Left colon (tissue), 2 donors: ENCODE measurements at places on chromosomes 2 and 18. TPM values are rescaled to one million over a fixed set of nuclear protein-coding genes. Genes with fewer than 3 reads are reported as not detected.

Gene ASB18
- total RNA-seq: not detected

- no peak for DNase-seq
Measured at GRCh38 chr2:235697041-235697440, 203.2 kb downstream of the AGAP1 start.

DNA sequence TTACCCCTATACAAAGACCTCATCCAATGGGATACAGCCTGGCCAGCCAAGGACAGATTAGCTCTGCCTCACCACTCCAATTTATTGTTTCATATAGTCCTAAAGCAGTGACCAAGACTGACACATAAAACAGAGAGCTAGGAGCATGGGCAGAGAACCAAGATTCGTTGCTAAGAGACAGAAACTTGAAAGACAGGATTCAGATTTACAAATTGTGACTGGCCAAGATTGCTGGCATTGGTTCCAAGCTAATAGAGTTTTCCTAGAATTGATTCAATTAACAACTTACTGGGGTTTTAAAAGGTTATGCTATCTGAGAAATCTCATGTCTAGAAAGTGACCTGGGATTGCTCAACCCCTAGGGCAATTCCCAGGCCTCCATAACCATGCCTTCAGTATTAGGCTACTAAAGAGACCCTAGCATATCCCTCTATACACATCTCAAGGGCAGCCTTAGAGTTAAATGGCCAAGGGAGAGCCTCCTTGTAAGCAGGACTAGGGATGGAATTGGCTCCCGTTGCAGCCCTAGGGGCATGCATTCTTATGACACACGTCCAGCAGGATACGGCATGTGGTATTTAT is 75.6 kb downstream of the ICOS start:
- peak; percentile 6 for DNase-seq

- DNase-seq: no peak
Measured at GRCh38 chr2:212548455-212548819, 9.8 kb upstream of the ERBB4 start.

Gene NIF3L1
- 19.5 TPM for total RNA-seq

- peak; percentile 63 for DNase-seq
Measured at GRCh38 chr18:62717169-62717924, 2.0 kb downstream of the PHLPP1 start.

GRCh38 chr2:118148809-118149208 is 60.5 kb downstream of the INSIG2 start:
- DNase-seq: no peak

DNA sequence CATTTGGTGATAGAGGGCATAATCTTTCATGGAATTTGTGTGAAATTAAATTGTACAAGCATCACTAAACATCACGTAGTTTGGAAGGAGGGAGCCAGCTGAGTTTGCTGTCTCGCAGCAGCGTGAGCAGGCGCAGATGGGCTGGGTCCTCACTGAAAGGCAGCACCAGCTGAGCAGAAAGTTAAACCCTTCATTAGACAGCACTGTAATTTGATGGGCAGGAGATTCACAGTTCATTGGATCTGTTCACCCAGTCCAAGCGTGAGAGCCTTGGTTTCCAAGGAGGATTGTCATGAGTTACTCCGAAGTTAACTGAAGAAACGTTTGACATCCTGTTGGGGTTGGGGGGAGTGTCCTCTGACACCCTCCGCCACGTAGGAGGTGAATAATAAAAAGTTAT is 89.8 kb upstream of the NFATC1 start:
- DNase-seq: no peak

DNA sequence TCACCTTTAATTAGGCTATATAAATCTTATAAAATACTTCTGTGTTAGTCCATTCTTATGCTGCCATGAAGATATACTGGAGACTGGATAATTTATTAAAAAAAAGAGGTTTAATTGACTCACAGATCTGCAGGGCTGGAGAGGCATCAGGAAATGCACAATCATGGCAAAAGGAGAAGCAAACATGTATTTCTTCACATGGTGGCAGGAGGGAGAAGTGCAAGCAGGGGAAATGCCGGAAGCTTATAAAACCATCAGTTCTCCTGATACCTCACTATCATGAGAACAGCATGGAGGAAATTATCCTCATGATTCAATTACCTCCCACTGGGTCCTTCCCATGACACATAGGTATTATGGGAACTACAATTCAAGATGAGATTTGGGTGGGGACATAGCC is 504.4 kb downstream of the RIT2 start:
- no peak for DNase-seq

DNA sequence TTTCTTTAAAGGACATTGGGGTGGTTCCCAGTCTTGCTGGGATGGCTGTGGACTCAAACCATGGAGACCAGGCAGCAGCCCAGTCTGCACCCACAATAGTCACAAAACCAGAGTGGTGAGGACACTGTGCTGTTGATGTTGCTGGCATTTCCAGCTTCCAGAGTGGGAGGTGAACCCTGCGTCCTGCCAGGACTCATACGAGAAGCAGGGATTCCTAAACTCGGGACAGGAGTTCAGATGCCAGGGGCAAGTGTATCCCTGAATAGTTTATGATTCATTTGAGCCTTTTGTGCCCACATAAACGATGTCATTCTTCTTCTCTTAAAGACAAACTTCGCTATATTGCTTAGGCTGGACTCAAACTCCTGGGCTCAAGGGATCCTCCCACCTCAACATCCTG is 62.8 kb downstream of the TCF7L1 start:
- DNase-seq: no peak

- DNase-seq: no peak
Measured at GRCh38 chr2:114222344-114222743, 220.1 kb upstream of the DPP10 start.

GRCh38 chr2:115739574-115739973 is 1297.1 kb downstream of the DPP10 start:
- DNase-seq: no peak

Gene FER1L5
- total RNA-seq: not detected

- DNase-seq: peak; percentile 20
Measured at GRCh38 chr2:11697103-11697871, 27.3 kb upstream of the NTSR2 start.

- peak; percentile 77 for DNase-seq
Measured at GRCh38 chr2:121284463-121285449, at the start of gene TFCP2L1. Gene TFCP2L1 (minus strand): TSS chr2:121285202. CDS start chr2:121285109, 93 bp downstream.

DNA sequence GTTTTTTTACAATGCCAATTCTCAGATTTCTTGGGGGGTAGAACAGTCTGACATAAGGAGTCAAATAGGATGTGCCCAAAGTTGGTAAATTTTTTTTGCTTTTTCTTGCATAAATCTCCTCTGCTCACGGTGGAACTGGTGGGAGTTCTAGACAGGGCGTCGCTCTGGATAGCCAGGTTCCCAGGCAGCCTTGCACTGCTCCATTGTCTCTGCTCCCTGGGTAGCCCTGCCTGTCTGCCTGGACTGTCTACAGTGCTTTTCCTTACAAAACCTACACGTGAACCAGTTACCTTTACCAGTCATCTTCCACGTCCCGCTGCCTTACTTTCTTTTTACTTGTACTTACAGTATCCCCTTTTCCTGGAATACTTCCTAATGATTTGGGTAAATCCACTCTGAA is 117.1 kb downstream of the ZNF407 start:
- no peak for DNase-seq

DNA sequence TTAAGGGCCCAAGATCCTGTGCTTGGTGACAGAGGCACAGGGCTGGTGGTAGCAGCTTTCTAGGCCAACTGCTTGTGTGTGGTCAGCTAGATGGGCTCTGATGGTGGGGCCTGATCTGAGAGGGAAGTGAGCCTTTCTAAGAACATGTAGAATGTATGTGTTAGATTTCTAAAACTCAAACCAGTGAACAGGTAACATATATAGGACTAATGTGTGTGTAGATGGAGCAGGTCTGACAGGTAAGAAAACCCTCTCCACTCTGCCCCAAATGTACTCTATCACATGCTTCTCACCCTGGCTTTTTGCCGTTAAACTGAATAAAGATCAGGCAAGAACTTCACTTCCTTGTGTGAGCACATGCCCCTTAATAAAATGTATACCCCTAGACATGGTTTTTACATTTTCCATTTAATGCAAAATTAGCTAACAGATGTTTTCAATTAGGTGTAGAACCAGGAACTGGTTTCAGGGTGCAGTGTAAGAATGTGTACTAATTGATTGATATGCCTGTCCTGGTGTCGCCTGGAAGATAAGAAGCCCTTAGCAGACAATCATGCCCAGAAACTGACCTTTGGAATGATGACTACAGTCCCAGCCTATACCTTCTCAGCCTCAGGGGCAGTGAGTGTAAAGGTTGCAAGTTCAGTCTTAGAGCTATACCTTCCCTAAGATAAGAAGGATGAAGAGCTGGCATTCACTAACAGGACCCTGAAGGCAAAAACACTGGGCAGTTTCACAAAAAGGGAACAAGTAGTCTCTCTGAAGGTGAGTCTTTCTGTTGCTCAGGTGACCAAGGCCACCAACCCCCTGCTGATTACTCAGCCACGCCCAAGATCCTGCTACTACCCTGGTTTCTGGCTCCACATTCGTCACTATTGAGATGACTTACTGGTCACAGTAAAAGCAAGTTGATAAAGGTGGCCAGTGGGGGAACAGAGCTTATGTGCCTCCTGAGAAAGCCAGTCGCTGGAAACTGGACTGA is 71.2 kb downstream of the SPATS2L start:
- peak; percentile 74 for DNase-seq

Gene PCARE
- not detected for total RNA-seq

GRCh38 chr2:205700331-205701132 is 18.2 kb downstream of the NRP2 start:
- DNase-seq: no peak

- DNase-seq: no peak
Measured at GRCh38 chr2:146912536-146912935, 932.3 kb upstream of the ACVR2A start.

GRCh38 chr2:82254728-82255127 is 1950.2 kb upstream of the LRRTM1 start:
- DNase-seq: no peak
